ENCODE measurements at places on chromosomes 4 and X.

- DNase-seq: no peak
Measured at GRCh38 chrX:136825771-136826170, 45.0 kb upstream of the ARHGEF6 start.

DNA sequence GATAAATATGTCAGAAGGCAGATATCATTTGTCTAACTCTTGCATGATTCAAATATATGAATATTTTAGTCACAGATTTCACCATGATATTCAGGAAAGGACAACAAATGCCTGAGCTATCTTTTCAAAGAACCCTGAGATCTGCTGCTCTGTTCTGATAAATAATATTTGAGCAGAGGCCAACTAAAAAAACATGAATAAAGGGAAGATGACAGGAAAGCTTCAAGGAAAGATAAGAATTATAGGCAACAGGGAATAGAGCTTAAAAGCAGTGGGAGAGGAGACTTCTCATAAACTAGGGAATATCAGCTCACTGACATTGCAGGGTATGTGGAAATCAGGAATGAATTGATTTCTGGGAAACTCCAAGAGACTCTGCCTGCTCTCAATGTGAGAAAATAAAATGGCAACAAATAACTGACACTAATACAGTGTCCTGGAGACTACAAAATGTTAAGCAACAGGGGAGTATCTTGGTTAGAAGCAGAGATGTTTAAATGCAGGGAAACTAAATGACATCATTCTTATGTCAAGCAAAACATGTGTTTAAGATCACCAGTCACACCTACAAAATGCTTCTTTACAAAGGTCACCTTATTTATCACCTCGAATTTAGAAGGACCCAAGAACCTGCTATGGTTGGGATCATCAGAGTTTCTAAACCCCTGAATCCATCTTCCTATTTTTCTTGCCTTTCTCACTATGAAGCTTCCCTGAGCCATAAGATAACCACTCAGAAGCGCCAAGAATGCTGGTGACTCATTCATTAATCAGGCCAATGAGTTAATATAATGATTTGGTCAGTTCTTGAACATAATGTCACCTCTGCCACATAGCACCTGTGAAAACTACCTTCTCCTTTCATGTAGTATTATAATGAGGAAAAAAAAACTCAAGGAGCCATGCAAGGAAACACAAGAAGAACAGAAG, 78.1 kb downstream of the NDST3 start:
- no peak for DNase-seq

DNA sequence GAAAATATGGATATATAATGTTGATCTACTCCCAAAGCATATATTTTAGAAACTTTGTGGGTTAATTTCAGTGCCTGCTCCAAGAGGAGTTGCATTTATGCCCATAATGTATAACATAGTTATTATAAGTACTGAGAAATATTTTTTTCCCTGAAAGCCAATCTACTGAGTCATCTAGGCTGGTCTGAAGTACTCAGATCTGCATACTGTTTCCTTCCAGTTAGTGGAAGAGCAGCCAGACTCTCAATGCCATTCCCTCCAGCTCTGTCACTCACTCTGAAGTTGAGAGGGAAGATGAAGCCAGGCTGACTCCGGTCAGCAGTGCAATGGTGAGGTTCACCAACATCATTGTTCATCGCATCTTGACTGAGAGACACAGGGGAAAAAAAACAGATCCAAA, 505.1 kb downstream of the PPARGC1A start:
- DNase-seq: no peak

- DNase-seq: no peak
Measured at GRCh38 chrX:1455948-1456280, 3.2 kb upstream of the ASMTL start.

DNA sequence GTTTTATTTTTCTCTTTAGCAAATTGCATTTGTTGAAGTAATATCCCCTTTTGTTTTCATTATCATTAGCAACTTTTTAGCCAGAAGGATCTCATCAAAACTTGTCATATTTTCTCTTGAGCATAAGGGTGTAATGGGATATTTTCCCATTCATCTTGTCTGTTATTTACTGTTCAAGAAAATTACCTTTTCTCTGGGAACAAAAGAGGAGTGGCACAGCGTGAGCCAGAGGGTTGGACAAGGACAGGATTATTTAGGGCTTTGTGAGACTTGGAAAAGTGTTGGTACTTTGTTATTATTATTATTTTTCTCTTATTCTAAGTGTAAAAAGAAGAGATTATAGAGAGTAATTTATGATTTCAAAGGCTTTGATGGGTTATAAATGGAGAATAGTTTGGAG, 135.9 kb downstream of the PRKX start:
- DNase-seq: no peak

GRCh38 chr4:34181891-34182290, 2062.4 kb downstream of the ARAP2 start:
- no peak for DNase-seq

DNA sequence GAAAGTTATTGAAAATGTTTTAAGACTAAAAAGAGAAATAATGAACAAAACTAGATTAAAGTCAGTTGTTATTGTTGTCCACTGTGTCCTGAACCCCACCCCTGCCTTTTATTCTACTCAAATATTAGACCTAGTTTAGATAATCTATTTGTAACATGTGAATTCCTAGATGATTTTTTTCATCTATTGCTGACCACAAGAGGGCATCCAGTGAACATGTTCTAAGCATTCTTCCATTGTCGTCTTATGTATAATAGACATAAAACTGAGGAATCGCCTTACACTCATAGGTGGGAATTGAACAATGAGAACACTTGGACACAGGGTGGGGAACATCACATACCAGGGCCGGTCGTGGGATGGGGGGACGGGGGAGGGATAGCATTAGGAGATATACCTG, 36.4 kb upstream of the HPRT1 start:
- no peak for DNase-seq

- no peak for DNase-seq
Measured at GRCh38 chrX:109374262-109374960, 107.5 kb downstream of the GUCY2F start.

DNA sequence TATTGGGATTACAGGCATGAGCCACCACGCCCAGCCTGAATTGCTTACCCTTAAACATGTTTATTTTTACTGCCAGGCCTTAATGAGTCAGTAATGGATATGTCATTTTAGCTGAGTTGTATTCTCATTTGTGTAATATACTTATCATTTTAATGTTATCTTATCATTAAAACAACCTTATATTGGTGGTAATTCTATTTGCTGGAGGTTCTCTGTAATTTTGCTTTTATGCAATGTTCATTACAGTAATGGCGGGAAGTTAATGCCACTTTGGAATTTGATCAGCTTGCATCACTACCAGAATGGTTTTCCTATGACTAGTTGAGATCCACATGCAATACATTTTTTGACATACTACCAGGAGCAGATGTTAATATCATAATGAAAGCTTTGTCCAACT, 6.3 kb upstream of the PGAM4 start:
- no peak for DNase-seq

- DNase-seq: no peak
Measured at GRCh38 chr4:147975933-147976928, 244.3 kb downstream of the ARHGAP10 start.

GRCh38 chrX:133983974-133984845, 1.2 kb downstream of the GPC3 start:
- DNase-seq: no peak

DNA sequence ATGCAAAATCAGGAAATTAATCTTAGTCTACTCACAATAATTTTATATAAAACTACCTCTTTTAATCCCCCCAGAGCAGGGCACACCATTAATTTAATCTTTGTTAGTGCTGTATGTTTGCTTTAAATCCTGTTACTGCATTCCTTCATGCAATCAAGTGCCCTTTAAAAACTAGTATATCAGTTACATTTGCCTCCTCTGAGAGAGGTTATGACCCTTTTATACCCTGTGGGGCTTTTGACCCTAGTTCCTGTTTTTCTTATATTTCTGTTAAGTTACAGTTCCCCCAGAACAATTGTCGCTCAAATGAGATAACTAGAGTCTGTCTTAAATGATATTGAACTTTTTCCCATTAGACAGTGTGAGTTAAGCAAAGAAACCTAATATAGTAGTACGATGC, 46.2 kb downstream of the GPC4 start:
- no peak for DNase-seq

GRCh38 chr4:167032871-167033270, 201.4 kb downstream of the SPOCK3 start:
- no peak for DNase-seq

GRCh38 chr4:78024576-78025091, 32.5 kb upstream of the FRAS1 start:
- no peak for DNase-seq

DNA sequence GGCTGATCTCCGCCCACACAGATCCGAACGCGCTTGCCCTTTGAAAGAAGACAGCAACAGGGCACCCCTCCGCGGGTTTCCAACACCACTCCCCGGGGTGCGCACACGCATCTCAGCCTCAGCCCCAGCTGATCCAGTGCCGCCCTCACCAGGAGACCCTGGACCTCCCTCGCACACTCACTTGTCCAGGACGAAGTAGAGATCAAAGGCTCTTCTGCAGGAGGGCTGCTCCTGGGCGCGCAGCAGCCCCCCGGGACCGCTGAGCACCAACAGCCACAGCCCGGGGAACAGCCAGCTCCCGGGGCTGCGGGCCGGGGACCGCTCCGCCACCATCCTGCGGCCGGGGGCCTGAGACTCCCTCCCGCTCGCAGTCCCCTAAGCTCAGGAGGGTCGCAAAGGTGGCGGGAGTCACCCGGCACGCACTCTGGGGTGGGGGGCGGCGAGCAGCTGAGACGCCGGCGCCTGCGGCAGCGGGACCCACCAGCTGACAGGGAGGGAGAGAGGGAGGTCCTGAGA, 743 bp downstream of the ANTXR2 start:
- no peak for DNase-seq

DNA sequence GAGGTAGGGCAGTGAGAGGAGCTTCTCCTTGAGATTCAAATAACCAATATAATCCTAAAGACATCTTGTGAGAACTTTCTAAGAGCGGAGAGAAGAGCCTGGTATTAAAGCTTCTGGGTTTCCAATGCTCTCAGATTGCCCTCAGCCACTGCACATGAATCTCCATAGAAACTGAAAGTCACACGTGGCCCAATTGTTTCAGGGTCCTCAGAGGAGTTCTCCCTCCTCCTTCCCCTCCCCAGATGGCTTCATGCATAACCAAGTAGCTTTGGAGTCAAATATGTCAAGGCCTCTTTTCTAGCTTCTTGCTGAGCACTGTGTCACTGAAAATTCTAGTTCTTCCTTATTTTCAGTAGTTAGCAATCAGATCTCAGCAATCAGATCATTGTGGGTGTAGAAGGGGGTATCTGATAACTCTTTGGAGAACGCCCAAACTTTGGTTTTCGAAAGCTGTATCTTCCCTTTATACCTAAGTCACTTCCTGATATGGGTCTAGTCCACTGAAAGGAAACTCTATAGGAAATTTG, 2.2 kb downstream of the BTK start:
- DNase-seq: no peak

DNA sequence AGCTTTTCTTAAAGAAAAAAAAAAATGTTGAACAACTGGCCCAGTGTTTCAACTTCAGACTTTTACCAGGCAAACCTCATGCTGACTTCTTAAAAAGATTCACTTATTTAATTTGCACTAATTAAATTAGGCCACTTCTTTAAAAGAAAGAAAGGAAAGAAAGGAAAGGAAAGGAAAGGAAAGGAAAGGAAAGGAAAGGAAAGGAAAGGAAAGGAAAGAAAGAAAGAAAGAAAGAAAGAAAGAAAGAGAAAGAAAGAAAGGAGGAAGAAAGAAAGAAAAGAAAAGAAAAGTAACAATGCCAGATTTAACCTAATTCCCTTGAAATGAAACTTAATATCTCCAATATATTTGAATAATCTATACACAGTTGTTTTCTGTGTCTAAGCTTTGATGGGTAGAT, 71.4 kb upstream of the PRPS2 start:
- no peak for DNase-seq

GRCh38 chrX:17053502-17053901, 107.0 kb downstream of the REPS2 start:
- no peak for DNase-seq

DNA sequence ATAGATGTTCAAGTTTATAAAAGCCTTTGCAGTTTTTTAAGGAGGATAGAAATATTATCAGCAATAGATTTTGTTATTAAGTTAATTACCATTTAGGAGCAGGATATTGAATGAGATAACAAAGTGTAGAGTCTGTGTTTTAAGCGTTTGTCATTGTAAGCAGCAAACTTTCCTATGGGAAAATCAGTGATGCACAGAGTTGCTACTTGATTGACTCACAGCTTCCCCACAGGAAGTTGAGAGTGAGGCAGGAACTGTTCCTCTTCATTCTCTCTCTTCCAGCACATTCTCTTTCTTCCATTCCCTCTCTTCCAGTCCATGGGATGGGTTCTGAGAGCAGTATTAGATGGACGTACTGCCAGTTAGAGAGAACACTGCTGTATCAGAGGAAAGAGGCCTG, 867.7 kb upstream of the AGA start:
- DNase-seq: no peak

- no peak for DNase-seq
Measured at GRCh38 chr4:34105311-34105710, 2139.0 kb downstream of the ARAP2 start.

GRCh38 chr4:183504930-183505610, at the start of gene ING2:
Gene ING2 (plus strand): TSS chr4:183505058. CDS start chr4:183505196, 138 bp downstream.
- DNase-seq: peak; percentile 39

- no peak for DNase-seq
Measured at GRCh38 chrX:49103637-49104036, 19.9 kb downstream of the GPKOW start.
